Skeletal muscle cell (primary cell): ENCODE measurements at places on chromosomes 12 and 14.

DNA sequence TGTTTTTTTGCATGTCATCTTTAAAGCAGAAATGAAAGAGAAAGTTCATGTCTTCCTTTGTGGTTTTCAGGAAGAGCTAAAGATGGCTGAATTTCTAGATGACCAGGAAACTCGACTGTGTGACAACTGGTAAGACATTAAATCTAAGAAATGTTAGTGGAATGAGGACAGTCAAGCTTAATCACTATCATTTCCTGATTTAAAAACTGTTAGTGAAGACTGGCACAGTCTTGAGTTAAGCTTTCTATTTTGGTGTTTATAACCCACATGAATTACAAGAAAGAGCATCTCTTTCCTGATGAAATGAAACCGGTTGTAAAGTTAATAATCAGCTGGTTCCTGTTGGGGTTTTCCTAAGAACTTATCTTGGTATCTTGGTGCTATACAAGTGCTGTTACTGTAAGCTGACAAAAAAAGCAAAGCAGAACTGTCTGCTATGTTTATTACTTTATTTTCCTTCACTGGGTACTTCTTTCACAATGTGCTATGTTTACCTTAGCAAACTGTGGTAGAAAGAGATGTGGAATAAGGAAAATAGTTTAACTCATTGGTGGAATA is 5.2 kb downstream of the TRAFD1 start:
- no peak for DNase-seq

- no peak for DNase-seq
Observed at GRCh38 chr12:105921872-105922669, 216.7 kb downstream of the NUAK1 start.

DNA sequence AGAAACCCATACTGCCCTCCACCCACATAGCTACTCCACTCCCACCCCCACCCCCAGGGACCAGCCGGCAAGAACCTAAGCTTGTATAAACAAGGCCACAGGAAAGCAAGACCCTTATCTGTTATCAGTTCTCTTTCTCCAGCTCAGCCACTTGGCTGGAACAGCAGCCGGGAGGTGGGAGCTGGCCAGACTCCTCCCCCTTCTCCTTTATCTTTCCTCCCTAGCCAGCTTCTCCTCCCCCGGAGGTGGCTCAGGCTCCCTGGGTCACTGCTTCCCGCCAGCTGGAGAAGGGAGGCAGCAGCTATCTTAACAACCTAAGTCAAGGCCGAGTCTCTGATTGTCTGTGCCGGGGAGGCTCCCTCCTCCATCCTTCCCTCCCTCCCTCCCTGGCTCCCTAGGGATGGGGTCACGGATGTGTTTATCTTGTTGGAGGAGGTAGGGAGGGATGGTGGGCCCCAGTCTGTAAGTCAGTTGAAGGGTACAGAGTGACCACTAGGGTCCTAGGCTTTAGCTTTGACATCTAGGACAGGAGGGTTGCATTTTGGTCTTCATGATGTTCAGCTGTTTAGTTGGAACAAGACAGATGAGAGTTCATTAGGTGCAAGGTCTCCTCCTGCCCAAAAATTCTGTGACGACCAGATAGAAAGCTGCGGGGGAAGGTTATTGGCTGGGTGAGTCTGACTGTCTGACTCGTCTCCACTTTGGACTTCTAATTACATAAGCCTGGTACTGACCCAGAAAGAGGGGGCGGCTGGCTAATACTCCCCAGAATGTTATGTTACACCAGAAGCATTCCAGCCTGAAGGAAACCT is 29.7 kb downstream of the ZFP36L1 start:
- DNase-seq, result peak; percentile 41

DNA sequence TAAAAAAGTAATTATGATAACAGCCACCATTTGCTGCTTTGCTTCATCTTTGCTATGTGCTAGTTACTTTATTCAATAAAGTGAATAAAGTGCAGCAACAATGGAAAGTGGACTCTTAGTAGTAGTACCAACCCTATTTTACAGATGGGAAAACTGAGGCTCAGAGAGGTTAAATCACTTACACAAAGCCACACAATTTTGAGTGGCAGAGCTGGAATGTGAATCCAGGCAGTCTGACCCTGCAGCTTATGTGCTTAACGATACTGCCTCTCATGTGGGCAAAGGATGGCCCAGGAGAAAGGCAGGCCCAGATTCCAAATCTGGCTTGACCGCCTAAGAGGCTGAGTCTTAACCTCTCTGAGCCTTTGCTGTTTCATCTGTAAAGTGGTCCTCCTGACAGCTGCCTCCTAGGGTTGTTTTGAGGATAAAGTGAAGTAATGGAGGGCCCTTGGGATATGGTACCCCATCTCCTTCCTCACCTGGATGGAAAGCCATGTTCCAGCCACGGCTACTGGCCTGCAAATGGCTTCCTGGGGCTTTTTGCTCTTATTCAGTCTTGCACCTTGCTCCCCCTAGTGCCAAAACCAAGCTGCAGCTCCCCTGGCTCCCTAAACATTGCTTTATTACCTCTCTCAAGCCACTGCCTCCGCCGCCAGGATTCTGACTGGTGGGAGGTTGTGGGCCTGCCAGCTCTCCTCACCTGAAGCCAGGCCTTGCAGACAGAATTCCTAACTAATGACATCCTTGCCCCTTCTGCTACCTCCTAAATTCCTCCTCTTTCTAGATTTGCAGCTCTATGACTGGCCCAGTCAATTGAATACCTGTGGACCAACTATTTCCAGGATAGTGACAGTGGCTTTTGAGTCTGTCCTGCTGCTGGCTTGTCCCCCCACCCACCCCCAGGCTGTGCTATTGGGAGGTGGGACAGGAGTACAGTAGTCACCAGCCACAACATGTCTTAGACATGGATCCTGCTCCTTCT is 283.3 kb upstream of the PWP1 start:
- DNase-seq, result no peak

DNA sequence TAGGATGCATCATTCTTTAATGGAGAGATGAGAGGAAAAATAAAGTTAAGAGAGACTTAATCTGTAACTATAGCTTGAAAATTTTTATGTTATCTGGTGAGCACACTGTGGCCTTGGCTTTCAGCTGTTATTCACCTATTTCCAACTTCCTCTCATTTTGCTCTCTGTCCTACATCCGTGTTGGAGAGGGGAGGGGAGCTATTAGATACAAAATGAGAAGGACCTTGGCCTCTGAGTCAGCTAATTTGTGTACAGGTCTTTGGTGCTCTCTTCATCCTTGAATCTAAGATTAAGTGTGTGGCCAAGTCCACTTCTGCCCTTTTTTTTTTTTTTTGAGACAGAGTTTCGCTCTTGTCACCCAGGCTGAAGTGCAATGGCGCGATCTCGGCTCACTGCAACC is 887 bp upstream of the APOBEC1 start:
- no peak for DNase-seq

DNA sequence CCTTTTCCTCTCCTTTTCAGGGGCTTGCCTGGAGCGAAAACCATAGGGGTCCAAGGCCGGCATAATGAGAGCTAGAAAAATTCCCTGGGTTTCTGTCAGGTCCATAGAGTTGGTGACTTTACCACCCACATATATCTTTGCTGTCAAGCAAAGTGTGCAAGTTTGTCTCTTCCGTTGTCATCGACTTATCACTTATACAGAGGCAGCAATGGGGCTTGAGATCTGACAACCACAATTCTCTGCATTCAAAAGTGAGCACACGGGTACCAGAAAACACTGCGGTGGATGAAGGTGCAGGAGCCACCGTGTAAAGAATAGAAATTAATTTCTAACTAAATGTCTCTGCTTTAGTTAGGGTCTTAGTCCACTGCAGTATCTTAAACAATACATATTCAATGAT is 162.3 kb downstream of the DAD1 start:
- DNase-seq, result no peak

DNA sequence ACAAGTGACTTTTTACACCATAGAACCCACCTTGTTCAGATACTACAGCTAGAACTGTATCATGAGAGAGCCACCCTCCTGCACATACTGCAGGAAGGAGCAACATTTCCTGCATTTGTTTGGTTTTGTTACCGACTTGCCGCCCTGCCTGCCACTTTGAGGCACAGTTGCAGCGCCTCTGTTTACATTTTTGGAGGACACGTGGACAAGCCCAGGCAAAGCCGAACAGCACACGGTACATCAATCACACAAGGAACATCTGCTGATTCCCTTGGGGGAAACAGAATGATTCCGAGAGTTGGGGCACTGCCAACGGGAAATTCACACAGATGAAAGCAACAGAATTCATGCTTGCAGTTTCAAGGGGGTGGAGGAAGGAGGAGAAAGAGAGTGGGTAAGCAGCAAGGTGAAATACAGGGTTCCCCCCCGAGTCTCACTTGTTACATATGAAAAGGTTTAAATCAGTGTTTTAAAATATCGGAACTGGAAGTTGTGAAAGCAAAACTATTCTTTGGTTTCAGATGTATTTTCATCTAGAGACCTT is 110.7 kb downstream of the BTG1 start:
- peak; percentile 94 for DNase-seq

GRCh38 chr14:74836251-74836960 is 39.5 kb downstream of the PROX2 start:
- no peak for DNase-seq

- peak; percentile 82 for DNase-seq
Observed at GRCh38 chr12:93302331-93303229, 75.1 kb upstream of the NUDT4 start.

- DNase-seq, result no peak
Observed at GRCh38 chr12:9935026-9935425, 2.9 kb upstream of the CLEC2A start.

GRCh38 chr14:72774894-72775620 is 118.8 kb downstream of the DPF3 start:
- no peak for DNase-seq

- DNase-seq, result no peak
Observed at GRCh38 chr12:65192963-65193516, 23.7 kb downstream of the LEMD3 start.

- no peak for DNase-seq
Observed at GRCh38 chr14:90674716-90675115, 141.5 kb downstream of the TTC7B start.
